ENCODE measurements at places on chromosomes 7 and 10.

DNA sequence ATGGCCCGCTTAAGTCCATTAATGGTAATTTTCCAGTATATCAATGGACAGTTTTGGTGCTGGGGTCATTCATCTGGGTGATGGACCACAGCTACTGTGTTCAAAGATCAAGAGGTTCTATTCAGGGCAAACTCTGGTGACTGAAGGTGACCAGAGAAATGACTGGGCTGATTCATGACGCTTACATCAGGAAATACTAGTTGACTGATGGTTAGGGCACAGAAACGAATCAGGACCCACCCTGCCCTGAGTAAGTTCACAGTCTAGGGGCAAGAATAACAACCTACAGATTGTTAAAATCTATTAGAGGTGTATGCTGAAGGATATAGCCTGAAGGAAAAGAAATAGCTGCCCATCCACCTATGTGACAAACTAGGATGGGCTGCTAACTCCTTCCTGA lies 9.5 kb downstream of the NCAPG2 start:
- no peak for DNase-seq

- no peak for DNase-seq
Observed at GRCh38 chr7:41921453-41921981, 218.6 kb upstream of the INHBA start.

DNA sequence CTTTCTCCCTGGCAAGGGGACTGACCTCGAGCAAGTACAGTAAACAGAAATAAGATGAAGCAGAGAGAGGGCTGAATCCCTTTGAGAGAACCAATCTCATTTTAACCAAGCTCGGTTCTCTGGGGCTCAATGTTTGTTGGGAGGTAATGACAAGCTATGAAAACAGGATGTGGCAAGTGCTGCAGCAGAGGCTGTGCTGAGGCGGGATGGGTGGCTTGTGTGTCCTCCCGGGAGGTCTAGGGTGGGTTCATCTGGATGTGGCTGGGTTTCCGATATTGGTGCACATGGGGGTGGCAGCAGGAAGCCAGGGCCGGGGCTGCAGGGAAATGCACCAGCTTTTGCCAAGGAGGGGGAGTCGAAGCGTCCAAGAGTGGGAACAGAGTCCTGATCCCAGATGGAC lies 84.5 kb downstream of the AOAH start:
- DNase-seq = no peak

GRCh38 chr7:105028004-105028403 lies 14.0 kb downstream of the KMT2E start:
- DNase-seq = no peak

DNA sequence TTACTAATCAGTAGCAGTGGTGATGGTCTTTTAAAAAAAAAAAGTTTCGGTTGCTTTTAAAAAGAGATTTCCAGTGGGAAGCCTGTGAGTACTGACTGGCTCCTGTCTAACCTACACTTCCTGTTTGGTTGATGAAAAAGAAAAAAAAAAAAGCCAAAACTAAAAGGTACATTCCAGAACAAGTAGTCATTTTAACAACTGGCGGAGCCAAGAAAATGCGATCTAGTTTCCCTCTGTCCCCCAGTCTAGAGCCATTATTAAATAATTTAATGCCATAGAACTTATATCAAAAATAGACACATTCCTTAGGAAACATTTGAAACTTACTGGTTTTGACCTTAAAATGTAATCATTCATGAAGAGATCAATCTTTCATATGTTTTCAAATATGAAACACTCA lies 254.2 kb upstream of the C7orf33 start:
- DNase-seq = no peak

DNA sequence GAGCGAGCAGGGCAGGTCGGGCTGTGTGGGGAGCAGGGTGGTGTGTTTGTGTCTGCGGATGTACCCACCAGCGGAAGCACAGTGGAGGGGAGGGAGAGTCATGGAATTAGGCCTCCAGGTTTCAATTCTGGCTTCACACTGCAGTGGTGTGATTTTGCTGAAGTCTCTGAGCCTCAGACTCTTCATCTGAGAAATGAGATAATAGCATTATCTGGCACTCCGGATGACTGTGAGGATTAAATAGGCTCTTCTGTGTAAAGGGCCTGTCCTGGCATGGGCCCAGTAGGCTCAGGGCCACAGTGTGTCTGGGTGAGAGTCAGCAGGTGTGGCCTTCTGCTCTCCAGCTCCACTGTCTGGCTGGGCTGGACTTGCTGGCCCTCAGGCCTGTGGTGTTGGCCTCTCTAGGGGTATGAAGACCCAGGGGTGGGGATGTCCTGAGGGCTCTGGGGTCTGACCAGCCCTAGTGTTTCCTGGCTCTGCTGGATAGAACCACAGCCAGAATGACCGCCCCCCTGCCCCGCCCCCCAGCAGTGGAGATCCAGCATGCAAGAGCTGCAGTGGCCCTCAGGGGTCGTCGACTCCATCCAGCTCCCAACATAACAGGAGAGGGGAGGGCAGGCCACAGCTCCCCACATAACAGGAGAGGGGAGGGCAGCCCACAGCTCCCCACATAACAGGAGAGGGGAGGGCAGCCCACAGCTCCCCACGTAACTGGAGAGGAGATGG lies 178.6 kb downstream of the RPS24 start:
- no peak for DNase-seq

GRCh38 chr10:28969413-28969812 lies 292.1 kb downstream of the BAMBI start:
- DNase-seq = no peak

- DNase-seq = no peak
Observed at GRCh38 chr7:106485031-106485551, 175.9 kb downstream of the CCDC71L start.

DNA sequence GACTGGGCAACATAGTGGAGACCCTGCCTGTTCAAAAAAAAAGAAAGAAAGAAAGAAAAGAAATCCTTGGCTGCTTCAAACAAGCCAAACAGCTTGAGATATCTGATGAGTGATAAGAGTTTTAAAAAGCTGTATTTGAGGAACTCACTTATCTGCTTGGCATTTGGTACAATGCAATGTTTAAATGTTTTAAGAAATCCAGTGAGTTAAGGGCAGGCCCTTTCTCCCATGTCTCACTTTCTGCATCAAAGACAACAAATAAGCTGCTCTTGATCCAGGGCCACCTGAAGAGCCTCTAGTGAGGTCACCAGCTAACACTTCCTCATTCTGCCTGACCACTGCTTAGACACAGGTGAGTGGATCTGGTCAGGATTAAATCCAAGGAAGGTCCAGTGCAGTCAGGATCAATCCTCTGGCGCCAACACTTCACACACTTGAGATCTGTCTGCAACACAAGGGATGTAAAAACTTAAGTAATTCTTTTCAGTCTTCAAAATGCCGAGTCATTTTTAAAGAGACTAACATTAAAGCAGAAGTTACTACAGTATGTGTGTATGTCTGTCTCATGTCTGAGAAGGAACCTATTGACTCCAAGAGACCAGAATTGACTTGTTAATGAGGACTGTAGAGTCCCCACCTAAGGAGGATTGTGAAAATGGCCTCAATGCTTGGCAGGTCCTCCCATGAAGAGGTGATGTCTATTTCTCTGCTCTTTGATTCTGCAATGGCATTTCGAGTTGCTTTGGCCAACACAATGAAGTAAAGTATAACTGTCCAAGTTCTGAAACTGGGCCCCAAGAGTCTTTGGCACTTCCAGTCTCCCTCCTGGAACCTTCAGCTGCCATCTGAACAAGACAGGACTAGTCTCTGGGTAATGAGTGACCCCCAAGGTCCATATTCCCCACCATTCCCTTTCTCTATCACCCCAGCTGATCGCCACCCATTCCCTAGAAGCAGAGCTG lies 43.1 kb downstream of the CREB3L2 start:
- no peak for DNase-seq

GRCh38 chr7:113770146-113770738 lies 148.6 kb downstream of the PPP1R3A start:
- DNase-seq = no peak

DNA sequence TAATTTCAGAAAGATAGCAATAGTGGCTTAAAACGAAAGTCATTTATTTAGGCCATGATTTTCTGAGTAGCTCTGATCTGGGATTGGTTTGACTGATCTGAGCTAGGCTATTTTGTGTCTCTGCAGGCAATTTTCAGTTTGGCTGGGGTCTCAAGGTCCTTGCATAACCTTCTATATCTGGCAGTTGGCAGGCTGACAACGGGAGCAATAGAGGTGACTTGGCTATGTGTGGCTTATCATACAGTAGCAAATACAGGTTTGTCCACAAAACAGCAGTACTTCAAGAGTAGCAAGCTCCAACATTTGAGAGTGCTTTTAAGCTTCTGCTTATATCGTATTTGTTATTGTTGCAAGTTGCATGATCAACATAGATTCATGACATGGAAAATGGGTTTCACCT lies 1167.3 kb upstream of the CELF2 start:
- no peak for DNase-seq

DNA sequence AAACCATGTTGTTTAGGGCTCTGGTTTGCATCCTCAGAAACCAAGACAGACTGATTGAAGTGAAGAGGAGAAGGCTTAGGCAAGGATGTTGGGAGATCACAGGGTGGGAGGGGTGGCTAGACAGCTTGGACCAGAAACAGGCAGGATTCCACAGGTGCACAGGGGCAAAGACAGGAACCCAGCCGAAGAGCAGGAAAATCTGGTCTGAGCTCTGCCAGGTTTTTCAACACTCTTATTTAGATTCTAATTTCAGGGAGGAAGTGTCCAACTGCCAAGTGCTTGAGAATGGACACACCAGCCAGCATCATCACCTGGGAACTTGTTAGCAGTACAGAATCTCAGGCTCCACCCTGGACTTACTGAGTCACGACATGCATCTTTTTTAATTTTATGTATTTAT lies 93.8 kb downstream of the MARCHF5 start:
- no peak for DNase-seq

- no peak for DNase-seq
Observed at GRCh38 chr10:43336641-43337318, 34.7 kb upstream of the FXYD4 start.

DNA sequence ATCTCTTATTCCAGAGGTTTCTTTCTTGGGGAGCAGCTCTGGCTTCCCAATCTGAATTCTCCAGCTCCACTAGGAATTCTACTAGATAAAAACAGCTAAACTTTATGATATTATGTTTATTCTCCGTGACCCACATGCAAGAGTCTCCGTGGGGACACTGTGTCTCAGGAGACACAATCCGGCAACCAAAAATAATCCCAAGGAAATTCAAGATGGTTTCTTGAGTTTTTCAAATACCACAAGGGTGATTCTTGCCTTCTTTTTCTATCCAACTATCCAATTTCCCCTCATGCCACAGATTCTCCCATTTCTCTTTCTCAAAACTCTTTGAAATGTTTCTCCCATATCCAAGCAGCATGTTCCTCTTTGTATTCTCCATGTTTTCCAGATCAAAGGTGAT lies 103.1 kb downstream of the FAS start:
- no peak for DNase-seq

DNA sequence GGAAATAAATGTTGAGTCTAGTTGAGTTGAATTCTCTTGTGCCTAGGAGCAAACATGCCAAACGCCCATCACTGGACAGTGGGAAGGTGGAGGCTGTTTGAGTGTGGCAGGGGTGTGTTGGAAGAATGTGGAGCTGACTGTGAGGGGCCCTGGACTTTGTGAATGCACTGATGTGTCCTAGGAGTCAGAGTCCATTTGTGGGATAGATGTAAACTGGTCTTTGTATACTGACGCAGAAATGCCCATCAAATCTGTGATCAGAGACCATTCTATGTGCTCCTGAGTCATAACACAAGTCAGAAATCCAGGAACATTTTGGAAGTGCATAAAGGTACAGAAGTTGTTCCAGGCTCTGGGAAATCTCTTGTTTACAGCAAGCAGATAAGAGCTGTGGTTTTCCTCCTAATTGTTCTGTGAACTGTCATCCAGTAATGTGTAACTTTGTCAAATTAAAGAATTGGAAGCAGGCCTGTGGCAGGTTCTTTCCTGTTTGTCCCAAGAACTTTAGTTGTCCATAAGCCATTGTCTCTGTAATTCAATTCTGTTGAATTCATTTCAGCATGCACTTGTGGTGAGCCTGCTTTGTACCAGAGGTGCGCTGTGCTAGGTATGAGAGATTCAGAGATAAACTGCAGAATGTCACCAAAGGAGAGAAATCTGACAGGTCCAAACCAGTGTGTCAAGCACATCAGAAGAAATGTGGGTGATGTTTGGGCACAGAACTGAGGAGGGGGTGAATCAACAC lies 7.6 kb downstream of the PRXL2A start:
- DNase-seq = no peak

GRCh38 chr10:73251683-73252444 lies 580 bp downstream of the MRPS16 start:
- no peak for DNase-seq

DNA sequence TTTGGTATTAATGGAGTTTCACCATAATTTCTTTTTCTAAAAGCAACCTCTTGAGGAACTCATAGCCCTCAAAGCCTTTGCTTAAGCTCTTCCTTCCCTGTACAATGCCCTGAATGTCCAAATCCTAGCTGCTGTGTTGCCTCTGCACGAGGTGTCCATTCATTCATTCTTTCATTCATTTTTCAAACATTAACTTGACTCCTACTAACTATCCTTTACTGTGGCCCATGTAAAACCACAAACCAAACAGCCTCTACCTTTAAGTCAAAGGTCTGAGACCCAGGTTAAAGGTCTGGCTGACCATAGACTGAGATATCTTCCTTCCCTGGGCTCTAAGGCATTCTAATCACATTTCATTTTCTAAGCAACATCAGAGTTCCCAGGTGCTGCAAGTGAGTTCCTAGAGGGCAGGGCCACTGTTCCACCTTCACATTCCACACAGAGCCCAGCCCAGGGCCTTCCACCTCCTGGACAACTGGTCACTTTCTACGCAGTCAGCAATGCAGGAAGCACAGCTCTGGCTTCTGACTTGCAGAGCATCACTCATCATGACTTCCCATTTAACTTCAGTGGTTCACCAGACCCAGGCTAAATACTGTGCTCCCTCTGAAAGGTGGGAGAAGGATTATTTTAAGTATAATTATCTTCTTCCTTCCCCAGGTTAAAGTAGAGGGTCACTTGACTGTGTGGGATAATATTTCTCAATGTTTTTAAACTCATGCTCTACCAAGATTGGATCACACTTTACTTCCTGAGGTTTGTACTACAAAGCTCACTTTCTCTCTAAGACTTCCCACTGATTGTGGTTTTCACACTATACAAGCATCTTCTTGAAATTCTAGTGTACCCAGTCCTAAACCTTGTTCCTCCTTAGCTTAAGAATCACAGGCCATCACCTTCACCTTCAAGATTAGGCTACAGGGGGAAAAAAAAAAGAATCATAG lies 19.1 kb downstream of the ATXN7L1 start:
- DNase-seq = no peak

DNA sequence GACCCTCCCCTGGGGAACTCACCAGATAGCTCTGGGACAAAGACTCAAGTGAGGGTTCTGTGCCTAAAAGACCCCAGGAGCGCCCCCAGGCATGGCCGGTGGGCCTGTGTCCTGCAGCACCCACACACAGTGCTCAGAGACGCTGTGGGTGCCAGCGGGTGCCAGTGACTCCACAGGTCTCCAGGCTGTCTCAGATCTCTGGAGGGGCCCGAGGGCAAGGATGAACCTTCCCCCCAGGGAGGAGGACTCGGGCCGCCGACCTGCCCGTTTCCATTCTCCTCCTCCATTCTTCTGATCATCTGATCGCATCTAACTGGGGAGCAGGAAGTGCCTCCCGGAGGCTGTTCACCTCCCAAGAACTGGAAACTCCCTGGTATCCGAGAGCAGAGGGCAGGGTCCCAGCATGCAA lies 980 bp downstream of the ADAM8 start:
- no peak for DNase-seq
